ENCODE measurements at places on chromosomes 16 and 17.

GRCh38 chr17:78746263-78746948 is 35.7 kb downstream of the CYTH1 start:
- DNase-seq, result no peak

- DNase-seq, result no peak
Measured at GRCh38 chr17:83191388-83192160, 112.2 kb downstream of the METRNL start.

- no peak for DNase-seq
Measured at GRCh38 chr17:14305785-14306496, 5.1 kb downstream of the HS3ST3B1 start.

GRCh38 chr17:9842057-9842758 is 16.5 kb downstream of the GLP2R start:
- DNase-seq, result peak; percentile 35

GRCh38 chr17:29109477-29110371 is 66.8 kb downstream of the PIPOX start:
- no peak for DNase-seq

DNA sequence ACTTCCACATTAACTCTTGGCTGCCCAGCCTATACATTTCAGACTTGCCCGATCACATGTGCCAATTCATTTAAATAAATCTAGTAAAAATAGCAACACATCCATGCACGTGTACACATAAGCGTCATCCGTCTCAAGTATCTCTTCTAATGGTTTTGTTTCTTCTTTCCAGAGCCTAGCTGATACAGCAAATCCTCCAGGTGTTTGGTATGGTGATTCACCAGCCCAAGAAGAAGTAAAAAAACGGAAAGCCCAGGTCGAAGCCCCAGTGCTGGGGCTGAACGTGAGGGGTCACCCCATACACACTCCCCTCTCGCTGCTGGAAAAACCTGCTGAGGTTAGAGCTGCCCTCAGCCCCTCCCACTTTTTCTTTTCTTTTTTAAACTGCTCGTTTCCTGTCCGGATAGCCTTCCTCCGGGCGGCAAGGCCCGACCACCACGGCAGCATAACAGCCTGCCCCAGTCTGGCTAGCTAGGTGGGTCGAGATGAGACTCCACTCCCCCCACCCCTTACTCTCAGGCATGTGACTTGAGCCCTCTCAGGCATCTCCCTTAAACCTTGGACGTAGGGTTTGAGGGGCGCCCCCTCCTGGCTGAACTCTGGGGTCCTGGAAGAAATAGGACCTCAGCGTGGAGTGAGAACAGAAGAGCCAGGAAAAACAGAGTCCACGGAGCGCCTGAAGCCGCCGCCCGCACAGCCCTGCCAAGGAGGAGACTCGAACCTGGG is 13.9 kb upstream of the OR1F1 start:
- no peak for DNase-seq

- no peak for DNase-seq
Measured at GRCh38 chr17:31225831-31226230, 71.2 kb downstream of the OMG start.

GRCh38 chr16:64654178-64654577 is 467.7 kb downstream of the CDH11 start:
- DNase-seq, result no peak

- no peak for DNase-seq
Measured at GRCh38 chr17:82848022-82848592, 8.3 kb upstream of the ZNF750 start.

GRCh38 chr17:80605326-80606066 is 60.9 kb downstream of the RPTOR start:
- no peak for DNase-seq

DNA sequence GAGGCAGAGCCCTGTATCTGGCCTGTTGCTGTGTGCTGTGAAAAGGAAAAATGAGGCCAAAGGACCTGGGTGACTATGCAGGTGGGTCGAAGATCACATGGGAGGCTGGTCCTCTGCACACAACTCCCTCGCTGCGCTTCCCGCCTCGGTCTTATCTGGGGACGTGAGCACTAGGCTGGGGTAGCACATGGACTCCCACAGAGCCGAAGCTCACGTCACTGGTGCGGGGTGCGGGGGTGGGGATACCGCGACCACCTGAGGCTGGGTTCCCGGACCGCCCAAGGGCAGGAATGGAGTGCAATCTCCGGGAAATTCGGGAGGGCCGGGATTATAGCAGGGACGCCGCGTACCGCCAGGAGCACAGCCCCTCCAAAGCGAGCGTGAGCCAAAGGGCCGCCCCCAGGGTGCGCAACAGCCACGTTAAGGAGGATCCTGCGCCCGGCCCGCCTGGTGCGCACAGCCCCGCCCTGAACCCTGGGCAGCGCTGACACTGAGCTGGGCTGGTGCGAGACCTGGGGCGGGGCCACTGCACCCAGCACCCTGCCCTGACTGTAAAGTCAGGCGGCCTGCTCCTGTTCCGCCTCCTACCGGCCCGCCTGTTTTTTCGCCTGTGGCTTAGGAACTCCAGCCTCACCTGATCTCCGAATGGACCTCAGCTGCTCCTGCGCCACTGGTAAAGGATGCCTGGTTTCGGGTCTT is 4.8 kb downstream of the MT1A start:
- peak; percentile 27 for DNase-seq

- DNase-seq, result peak; percentile 93
Measured at GRCh38 chr16:67521095-67521804, 7.4 kb upstream of the RIPOR1 start.

DNA sequence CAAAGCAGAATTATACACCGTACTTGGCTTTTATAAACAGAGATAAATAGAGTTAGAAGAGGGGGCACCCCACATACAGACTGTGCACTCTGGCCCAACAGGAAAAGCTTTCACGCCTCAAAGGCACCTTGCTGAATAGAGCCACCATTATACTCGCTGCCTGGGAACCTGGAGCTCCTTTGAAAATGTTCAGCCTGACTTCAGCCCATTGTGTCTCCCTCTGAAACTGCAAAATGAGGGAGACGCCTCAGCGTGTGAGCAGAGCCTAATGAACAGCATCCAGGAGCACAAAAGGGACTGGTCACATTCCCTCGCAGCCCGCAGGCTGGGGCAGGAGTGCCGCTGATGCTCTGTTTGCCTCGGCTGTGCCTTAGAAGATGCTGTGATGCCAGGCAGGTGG is 46.3 kb downstream of the ABCC12 start:
- DNase-seq, result no peak

DNA sequence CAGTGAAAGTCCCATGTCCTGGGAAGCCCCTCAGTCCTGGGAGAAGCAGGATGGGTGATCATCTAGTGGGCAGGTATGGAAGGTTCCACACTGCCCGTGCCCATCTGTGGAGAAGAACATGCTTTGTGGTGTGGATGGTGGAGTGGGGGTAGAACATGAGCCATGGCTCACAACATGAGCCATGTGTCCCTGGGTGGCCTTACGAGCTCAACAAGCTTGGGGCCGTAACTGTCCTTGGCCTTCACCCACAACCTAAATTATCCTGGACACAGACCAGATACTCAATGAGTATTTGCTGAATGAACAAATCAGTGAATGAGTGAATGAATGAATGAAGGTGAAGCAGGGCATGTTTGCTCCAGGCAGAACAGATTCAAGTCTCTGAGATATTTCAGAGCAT is 13.5 kb downstream of the SOX8 start:
- no peak for DNase-seq

- DNase-seq, result no peak
Measured at GRCh38 chr17:3710951-3711383, 12.7 kb upstream of the HASPIN start.

GRCh38 chr17:81386646-81387099 is 8.6 kb upstream of the BAHCC1 start:
- DNase-seq, result peak; percentile 52

GRCh38 chr16:76634847-76635697 is 357.9 kb downstream of the CNTNAP4 start:
- no peak for DNase-seq
